Stimulated activated CD4-positive, alpha-beta T cell treated with anti-CD3 and anti-CD28 coated beads, Interleukin-1b, Interleukin-23, amount 100 ng/mL, for 48 hours (primary cell): ENCODE measurements at places on chromosomes 7 and 10.

DNA sequence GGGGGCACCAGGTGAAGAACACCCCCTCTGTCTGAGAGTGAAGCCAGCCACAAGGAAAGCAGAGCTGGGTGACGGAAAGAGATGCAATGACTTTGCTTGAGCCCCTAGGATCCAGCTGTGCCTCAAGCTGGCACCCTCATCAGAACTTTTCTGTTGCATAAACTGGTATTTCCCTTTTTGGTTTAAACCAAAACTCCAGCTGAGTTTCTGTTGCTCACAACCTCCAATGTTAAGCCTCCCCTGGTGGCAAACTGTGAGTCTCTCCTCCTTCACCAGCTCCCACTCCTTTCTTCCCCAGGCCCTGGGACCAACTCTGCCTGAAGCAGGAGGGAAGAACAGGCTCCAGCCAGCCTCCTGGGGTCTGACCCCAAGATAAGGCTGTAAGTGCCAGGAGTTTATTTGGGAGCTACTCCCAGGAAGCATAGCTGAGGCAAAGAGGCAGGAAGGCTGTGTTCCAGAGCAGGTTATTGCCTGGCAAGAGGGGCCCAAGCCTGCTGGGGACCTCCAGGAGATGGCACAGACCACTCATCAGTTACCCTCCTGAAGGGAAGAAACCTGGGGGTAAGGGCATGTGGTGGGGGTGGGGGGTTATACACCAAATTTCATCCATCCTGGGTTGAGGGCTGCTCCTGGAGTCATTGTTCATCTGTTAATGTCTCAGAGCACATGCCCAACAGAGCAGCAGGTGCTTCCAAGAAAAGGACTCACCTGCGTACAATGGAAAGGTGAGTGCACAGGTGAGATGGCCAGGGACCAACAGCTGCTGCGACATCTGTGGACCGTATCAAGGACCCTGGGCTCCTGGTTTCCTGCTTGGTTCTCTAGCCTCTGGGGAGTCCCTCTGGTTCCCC, 73.3 kb upstream of the NANOS1 start:
- no peak for DNase-seq

- DNase-seq = no peak
Measured at GRCh38 chr7:101739775-101740398, 77.5 kb upstream of the CUX1 start.

GRCh38 chr10:71124921-71125748, 87.2 kb upstream of the UNC5B start:
- DNase-seq = no peak

DNA sequence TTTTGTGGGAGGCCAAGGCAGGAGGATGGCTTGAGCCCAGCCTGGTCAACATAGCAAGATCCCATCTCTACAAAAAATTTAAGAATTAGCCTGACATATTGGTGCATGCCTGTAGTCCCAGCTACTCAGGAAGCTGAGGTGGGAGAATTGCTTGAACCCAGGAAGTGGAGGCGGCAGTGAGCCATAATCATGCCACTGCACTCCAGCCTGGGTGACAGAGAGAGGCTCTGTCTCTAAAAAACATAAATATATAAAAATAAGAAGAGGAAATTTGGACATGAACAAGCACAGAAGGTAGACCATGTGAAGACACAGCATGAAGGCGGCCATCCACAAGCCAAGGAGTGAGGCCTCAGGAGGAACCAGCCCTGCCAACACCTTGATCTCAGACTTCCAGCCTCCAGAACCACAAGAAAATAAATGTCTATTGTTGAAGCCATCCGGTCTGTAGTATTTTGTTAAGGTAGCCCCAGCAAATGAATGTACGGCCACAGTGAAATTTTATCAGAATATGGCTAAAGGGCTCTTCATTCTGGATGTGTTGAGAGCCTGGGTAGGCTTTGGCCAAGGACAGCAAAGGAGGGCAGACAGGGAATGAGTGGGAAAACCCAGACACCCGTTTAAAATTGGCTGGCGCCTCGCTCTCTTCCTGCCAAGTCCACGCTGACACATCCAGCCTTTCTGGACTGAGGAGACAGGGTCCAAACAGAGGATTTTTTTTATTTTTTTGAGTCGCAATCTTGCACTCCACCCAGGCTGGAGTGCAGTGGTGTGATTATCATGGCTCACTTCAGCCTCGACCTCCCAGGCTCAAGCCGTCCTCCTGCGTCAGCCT, 12.9 kb upstream of the GRID2IP start:
- DNase-seq = no peak

DNA sequence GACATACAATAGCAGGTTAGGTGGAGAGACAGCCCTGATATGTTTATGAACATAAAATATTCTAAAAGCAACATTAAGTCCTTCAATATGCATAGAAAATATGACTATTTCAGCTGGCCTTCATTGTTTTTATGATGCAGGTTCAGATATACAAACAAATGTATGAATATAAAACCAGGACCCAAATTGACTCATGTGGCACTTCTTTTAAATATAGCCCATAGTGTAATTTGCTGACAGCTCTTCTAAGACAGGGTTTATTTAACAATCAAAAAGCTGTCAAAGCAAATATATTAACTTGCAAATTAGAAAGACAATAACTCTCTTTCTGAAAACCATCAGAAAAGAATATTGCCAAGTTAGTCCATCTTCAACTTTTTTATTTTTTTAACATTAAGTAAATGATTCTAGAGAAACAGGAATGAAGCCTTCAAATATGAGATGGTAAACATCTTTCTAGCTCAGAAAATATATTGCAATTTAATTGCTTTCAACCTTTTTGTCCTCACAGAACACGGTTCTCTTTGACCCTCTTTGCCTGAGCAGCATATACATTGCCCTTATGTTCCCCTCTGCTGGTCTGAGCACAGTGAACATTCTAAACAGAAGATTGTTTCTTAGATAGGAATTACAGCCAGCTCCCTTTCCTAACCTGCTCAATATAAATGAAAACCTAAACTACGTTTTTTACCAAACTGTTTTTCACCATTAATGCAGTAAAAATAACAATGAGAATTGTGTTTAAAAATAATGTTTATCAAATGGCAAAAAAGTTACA, 82.8 kb downstream of the CACNA2D1 start:
- DNase-seq = no peak
